Activated CD8-positive, alpha-beta T cell treated with anti-CD3 and anti-CD28 coated beads for 36 hours (primary cell): ENCODE measurements at places on chromosomes 2 and 18. TPM values are rescaled to one million over a fixed set of nuclear protein-coding genes. Genes with fewer than 3 reads are reported as not detected.

DNA sequence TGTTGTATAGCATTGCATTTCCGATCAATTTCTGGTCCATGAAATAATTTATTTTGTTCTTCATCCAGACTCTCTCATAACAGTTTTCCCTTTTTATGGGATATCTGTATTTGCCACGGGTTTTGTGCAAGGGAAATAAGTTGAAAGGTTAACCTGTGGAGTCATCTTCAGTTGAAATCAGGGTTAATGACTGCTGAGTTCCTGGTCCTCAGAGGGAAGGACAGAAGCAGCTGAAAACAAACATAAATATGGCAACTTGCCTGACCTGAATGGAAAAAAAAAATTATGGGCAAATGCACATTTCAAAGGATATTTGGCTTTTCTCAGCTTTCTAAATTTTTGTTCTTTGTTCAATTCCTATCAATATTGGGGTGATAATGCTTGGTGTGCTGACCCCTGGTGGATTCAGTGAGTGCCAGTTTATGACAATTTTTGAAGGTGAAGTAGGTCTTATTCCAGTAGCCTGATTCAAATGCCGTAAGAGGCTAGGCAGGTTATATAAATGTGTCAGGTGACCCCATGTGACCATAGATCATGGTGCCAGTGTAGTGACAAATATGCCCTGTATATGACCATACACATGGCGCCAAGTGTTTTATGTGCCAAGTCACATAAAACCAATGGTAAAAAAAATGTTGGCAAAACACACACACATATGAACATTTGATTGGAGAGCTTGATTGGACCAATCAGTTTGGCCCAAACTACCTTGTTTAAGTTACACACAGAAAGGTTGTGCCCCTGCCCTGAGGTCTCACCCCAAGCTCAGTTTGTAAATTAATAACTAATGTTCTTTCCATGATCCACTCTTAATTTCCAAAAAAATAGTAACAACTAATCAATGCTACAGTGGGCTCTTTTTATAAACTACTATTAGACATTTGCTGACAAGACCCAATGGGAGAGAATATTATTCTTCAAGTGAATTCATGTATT is 47.6 kb upstream of the FAM124B start:
- peak; percentile 32 for DNase-seq

GRCh38 chr2:169834401-169834800 is 7.1 kb downstream of the UBR3 start:
- DNase-seq, result no peak

RMDN2 gene
- 2.6 TPM for total RNA-seq

DNA sequence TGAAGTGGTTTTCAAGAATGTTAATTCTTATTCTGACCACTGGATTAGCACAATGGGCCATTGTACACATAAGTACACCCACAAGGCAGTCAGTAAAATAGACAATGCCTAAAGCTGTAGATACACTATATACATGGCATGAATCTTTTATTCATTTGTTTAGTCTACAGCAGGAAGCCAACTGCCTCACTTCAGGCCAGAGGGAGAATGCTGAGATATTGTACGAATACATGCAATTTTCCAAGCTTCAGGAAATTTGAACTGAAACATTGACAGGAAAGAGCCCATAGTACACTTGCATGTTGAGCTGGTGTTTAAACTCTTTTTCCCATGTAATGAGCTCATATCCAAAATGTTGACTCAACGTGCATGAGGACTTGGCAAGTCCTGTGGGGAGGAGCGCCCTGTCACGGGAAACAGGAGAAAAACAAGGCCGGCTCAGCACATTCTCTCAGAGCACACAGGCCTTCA is 111.6 kb upstream of the CYP1B1 start:
- no peak for DNase-seq

ATOH8 gene
- total RNA-seq, result not detected

- peak; percentile 38 for DNase-seq
Observed at GRCh38 chr2:159445307-159445706, 158.8 kb upstream of the WDSUB1 start.

GRCh38 chr18:75065251-75066000 is 143.5 kb downstream of the PTGR3 start:
- DNase-seq, result no peak

DNA sequence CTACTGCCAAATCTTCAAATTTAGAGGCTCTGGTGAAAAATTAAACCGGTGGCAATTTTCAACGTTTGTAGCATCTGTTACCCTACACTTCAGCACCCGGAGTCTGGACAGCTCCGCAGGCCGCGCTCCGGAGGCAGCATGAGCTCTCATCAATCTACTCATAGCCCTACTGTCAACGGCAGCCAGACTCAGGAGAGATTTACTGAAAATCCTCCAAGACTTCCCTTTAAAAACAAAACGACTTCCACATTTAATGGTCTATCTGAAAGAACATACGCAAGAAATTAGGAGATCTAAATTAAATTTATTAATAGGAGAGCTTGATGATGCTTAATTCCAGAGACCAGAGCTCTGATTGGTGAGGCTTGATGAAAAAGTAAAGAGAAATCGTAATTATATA is 970 bp upstream of the ADCYAP1 start:
- DNase-seq, result peak; percentile 72

DNA sequence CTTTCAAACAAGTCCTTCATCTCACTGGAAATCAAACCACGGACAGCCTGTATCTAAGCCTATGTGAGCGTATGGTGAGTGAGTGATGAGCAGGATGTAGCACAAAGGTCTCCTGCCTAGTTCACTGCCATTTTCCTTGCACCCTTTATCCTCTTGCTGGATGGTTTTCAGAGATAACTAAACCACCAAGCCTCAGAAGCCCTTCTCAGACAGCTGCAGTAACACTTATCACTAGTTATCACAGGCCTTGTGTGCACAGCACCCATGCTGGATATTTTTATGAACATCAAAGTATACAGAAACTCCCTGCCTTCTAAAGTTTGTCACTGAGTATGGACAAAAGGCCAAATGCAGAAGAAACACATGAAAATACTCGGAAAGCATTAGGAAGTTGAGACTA is 69.5 kb downstream of the C1D start:
- DNase-seq, result no peak

- DNase-seq, result peak; percentile 27
Observed at GRCh38 chr2:169734169-169734847, 676 bp downstream of the KLHL23 start.

DNA sequence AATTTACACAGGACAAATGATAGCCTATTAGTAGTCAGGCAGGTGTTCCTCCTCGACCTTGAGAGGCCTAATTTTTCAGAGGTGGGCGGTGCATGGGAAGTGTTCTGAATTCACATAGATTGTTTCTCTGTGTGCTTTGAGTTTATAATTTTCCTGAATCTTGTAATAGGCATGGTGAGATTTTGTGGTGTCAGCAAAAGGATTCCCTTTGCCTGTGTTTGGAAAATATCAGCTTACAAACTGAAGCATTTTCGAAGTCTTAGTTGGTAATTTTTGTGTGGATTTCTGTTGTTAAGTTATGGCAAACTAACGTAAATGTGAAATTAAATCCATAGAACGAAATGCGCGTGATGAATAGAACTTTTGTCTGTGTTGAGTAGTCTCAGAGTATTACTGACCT is 194.0 kb upstream of the RBMS1 start:
- DNase-seq, result no peak

KHK gene
- 9.5 TPM for total RNA-seq

GRCh38 chr2:129816813-129817574 is 162.5 kb upstream of the RAB6C start:
- DNase-seq, result no peak

GRCh38 chr2:55120634-55121359 is 70.5 kb upstream of the RTN4 start:
- no peak for DNase-seq

DNA sequence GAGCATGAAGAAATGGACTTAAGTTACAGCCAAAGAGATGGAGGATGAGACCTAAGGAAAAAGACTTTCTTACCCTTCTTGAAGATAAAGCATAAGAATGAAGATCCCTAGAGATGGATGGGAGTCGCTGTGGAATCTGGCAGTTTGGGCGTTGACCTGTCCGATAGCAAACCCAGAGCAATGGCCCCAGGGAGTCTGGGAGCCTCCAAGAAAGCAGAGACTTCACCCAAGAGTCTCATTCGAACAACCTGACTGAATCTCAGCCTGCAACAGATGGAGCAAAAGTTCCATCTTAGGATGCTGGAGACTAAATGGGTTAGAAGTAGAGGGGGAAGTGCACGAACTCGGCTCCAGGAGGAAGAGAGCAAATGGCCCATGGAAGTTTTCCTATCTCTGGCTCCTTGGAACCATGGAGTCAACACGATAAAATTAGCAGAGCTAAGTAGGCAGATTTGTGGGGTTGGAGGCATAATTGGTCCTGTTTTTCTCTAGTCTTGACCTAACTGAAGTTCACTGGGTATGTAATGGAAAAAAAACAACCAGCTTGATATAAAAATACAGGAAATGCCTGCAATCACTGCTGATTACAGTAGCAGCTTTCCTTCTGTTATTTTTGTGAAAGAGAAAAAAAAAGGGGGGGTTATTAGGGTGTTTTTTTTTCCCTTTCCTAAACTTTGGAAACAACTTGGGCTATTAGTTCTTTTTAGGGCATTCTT is 178.4 kb upstream of the EPAS1 start:
- DNase-seq, result no peak

DNA sequence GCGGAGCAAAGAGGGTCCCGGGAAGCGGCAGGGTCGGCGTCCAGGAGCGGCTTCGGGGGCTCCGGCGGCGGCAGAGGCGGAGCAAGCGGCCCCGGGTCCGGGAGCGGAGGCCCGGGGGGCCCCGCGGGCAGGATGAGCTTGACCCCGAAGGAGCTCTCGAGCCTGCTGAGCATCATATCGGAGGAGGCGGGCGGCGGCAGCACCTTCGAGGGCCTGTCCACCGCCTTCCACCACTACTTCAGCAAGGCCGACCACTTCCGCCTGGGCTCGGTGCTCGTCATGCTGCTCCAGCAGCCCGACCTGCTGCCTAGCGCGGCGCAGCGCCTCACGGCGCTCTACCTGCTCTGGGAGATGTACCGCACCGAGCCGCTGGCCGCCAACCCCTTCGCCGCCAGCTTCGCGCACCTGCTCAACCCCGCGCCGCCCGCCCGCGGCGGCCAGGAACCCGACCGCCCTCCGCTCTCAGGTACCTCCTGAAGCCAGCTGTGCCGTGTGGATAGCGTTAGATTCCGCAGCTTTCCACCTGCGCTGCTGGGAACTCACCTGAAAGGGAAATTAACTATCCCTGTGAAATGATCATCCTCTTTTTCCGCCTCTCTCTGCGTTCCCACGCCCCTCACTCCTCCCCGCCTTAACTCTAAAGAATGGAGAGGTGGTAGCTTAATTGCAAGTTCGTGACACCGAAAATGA is 472 bp downstream of the CNOT11 start:
- peak; percentile 82 for DNase-seq

DNA sequence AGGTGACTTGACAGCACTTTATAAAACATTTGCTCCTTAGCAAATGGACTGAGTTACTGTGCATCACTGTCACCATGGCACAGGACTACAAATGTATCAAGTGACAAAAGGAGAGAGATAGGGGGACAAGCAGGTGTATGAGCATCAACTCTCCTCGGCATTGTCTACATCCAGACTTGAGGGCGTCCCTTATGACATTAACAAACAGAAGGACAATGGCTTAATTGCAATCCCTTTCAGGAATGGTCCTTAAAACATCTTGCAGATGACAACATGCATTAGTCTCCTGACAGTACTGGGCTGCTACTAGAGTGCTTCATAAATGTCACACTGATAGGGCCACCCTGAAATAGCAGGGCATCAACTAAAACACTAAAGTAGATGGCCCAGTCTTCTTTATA is 198.8 kb downstream of the PDE1A start:
- no peak for DNase-seq

- DNase-seq, result no peak
Observed at GRCh38 chr2:112035786-112036185, 19.3 kb upstream of the TMEM87B start.

CENPA gene
- total RNA-seq, result 32.5 TPM

GRCh38 chr2:108988796-108989713 is at the start of gene EDAR:
TSS of gene EDAR (minus strand) at chr2:108989220. CDS start at chr2:108931014, 58,206 bp downstream.
- DNase-seq, result peak; percentile 63

- no peak for DNase-seq
Observed at GRCh38 chr2:49935449-49935848, 781.1 kb upstream of the FSHR start.

GRCh38 chr2:113357071-113357470 is 78.3 kb upstream of the PAX8 start:
- peak; percentile 12 for DNase-seq

DNA sequence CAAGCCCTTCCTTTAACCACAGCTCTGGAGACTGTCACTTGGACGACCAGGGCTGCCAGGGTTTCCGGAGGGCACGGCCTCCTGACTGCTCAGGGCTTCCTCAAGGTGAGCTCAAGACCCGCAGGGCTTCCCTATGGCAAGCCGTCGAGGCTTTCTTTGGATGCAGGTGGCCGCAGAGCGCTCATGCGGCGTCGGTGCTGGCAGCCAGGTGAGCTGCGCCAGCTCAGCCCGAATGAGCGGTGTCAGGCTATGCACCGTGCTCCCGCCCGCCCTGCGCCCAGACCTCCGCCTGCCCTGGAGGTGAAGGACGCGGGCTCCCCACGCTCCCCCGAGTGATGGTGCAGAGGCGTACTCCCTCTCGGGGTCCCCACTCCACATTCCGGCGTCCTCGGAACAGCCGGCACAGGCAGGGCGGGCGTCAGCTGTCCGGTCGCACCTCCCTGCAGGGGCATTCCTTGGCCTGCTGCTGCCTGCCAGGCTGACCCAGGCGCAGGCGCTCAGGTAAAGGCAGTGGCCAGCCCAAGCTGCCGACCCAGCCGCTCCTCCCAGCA is 20.8 kb upstream of the TUBB6 start:
- DNase-seq, result no peak

SLC11A1 gene
- total RNA-seq, result 0.23 TPM

DNA sequence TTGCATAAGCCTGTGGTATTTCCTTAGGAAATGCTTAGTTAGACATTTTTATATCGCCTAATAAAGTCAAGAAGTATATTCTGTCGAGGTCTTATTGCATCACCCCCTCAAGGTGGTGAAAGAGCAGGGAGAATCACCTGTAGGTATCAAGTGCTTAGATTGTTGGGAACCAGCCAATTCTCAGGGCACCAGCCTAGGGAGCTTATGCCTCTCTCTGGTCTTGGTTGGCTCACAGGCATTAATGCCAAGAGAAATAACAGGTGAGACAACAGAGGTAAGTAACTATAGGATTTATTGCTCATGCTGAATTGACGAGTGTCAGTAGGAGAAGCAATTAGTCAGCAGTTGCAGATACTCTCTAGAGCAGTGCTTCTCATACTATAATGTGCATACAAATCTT is 663.3 kb upstream of the ZNF804A start:
- no peak for DNase-seq

- no peak for DNase-seq
Observed at GRCh38 chr2:31980674-31981356, 30.0 kb downstream of the MEMO1 start.

GRCh38 chr2:40488927-40489677 is 37.2 kb upstream of the SLC8A1 start:
- DNase-seq, result peak; percentile 2

- no peak for DNase-seq
Observed at GRCh38 chr2:114709936-114710850, 267.8 kb downstream of the DPP10 start.

GRCh38 chr2:238182362-238182761 is 21.1 kb downstream of the ILKAP start:
- no peak for DNase-seq

MAP3K19 gene
- total RNA-seq, result not detected

- no peak for DNase-seq
Observed at GRCh38 chr2:62176801-62177200, 19.1 kb upstream of the B3GNT2 start.

GPR55 gene
- total RNA-seq, result 5.3 TPM
